ENCODE measurements at places on chromosomes 2 and 18.

DNA sequence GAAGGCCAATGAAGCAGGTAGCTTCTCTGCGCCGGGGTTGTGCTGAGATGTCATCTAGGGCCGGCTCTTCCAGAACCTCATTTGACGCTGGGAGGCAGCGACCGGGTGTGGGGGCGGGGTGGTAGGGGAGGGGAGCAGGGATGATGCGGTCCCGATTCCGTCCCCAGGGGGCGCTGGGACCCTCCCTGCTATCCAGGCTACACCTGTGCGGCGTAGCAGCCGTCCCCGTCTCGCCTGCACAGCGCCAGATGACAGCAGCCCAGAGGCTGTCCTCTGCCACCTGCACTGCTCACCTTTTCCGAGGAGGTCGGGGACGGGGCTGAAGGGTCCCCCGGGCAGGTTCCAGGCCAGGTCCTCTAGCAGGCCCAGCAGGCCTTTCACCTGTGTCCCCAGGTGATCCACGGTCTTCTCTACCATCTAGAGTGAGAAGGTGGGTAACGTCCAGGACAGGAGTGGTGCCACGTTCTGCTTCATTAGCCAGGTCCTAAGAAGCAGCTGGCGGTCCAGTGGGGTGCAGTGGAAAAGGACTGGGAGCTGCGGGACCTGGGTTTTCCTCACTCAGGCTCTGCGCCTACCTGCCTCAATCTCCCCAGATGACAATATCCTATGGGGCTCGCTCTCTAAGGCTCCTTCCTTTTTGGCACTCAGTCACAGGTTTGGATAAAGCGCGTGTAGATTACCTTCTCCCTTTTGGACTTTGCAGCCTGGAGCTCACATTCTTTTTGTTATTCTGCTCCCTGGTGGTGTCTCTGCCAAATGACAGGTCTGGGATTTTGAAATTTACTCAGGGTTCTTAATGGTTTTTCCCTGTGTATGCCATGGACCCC lies 56.0 kb upstream of the RAB6C start:
- DNase-seq: peak; percentile 25

GRCh38 chr2:144012304-144012703 lies 507.6 kb downstream of the ZEB2 start:
- no peak for DNase-seq

DNA sequence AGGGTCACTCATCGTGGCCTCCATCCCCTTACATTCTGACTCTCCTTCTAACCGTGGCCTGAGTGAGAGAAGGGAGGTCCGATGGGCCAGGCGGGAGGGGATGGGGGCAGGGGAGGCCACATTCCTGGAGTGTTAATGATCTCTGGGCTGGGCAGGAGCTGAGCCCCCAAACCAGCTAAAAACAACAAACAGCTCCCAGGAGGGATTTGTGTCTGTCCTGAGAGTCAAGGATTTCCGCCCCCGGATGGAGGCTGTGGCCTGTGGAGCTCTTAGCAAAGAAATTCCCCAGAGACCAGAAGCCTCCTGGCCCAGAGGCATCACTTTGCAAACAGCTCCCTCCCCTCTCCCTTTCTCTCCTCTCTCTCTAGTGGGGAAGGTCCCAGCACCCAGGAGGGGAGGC lies 23.5 kb downstream of the EMX1 start:
- DNase-seq: no peak

- no peak for DNase-seq
Measured at GRCh38 chr18:13405305-13406038, 186.9 kb downstream of the LDLRAD4 start.

DNA sequence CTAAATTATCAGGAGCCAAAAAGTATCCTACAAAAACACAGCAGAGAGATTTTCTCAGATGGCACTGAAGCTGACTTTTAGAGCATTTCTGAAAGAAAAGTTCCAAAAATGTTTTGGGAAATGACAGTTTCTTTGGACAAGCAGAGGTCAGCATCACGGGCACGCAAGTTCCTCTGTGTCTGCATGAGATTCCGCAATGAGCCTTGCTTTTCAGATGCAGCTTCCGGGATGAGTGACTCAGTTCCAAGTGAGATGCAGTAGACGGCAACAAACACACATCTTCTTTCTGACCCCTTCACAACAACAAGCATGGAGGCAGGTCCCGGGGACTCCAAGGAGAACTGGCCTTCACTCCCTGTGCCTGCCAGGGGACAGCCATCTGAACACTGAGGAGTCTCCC lies 76.6 kb downstream of the EIPR1 start:
- no peak for DNase-seq

DNA sequence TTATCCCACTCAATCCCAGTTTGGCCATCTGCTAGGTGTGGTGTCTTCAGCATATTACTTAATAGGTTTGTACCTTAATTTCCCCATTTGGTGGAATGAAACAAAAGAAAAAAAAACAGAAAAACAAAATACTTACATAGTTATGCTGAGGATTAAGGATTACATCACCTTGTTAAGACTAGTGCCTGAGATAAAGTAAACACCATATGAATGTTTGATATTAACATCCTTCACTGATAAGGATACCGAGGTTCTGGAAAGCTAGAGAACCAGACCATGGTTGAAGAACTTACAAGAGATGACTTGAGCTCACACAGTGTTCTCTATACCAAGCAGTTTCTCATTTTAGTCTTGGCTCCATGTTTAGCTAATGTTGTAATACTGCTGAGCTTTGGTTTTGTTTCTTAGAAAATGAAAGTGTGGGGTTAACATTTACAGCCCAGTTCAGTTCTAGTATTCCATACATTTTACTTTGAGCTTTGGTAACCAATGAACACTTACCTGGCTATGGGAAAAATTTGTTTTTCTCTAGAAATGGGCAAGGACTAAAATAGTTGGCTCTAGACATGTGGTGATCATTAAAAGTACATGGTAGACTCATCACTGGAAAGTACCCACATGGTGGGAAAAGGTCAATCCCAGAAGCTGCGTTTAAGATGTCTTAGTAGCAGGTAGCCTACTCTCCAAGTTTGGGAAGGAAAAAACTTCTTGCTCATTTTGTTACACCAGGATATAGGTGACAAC lies 5.8 kb upstream of the GPD2 start:
- no peak for DNase-seq

- DNase-seq: no peak
Measured at GRCh38 chr18:47906408-47906807, 24.1 kb downstream of the SMAD2 start.

GRCh38 chr18:70535041-70535440 lies 246.2 kb downstream of the SOCS6 start:
- no peak for DNase-seq

GRCh38 chr18:28045176-28045810 lies 131.6 kb downstream of the CDH2 start:
- peak; percentile 91 for DNase-seq

GRCh38 chr2:42834161-42834560 lies 41.8 kb upstream of the HAAO start:
- no peak for DNase-seq

DNA sequence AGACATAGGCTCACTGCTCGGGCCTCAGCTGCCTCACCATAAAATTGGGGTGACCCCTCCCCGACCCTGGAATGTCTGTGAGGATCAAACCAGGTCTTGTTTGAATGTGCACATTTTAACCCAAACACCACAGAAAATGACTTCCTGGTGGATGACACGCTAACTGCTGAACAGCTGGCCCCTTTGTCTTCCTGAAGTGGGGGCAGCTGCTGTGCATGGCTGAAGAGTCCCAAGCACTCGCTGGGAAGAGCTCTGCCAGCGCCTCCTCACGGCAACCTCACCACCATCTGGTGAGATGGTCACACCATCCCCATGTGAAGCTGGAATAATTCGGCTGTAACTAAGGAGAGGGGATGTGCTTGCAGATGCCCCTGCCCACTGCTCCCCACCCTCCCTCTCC lies 34.0 kb downstream of the AQP12A start:
- DNase-seq: peak; percentile 75

GRCh38 chr2:69278366-69278765 lies 108.7 kb downstream of the GFPT1 start:
- no peak for DNase-seq

DNA sequence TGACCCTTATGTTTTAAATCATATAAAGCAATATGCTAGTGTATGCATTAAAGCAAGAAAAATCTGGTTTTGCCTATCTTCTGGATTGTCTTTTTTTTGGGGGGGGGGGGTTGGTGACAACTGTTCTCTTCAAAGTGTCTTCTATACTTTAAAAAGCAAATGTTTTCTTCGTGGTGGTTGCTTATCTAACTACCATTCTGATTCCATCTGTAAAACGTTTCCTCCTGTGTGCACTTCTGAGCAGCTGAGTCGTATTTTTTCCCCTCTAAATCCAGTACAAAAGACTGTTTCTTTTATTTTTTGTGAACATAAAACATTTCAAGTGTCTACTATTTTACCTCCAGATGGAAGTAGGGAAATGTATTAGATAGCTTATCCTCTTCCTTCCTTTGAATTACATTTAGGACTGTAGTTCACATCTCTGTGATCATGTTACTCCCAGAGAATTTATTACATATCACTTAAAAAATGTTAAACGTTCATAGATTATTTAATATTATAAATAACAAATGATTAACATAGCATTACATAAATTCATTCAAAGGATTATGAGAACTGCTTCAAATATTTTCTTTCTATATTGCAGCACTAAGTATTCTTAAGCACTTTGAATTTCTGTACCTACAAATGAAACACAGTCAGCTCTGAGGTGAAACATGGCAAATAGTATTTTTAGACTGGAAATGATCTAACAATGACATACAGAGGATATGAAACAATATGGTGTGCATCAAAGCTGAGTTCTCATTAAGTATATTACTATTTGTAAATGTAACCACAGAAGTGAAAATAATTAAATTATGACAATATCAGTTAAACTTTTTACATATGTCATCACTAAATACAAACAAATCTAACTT lies 56.4 kb downstream of the SCN3A start:
- no peak for DNase-seq

GRCh38 chr2:241228081-241228859 lies 39.8 kb downstream of the ANO7 start:
- DNase-seq: no peak
